ENCODE measurements at places on chromosomes 6 and 20.

- DNase-seq = no peak
Measured at GRCh38 chr6:114151064-114151690, 180.2 kb upstream of the HDAC2 start.

GRCh38 chr6:131663578-131664165, 26.6 kb downstream of the ENPP3 start:
- DNase-seq = no peak

DNA sequence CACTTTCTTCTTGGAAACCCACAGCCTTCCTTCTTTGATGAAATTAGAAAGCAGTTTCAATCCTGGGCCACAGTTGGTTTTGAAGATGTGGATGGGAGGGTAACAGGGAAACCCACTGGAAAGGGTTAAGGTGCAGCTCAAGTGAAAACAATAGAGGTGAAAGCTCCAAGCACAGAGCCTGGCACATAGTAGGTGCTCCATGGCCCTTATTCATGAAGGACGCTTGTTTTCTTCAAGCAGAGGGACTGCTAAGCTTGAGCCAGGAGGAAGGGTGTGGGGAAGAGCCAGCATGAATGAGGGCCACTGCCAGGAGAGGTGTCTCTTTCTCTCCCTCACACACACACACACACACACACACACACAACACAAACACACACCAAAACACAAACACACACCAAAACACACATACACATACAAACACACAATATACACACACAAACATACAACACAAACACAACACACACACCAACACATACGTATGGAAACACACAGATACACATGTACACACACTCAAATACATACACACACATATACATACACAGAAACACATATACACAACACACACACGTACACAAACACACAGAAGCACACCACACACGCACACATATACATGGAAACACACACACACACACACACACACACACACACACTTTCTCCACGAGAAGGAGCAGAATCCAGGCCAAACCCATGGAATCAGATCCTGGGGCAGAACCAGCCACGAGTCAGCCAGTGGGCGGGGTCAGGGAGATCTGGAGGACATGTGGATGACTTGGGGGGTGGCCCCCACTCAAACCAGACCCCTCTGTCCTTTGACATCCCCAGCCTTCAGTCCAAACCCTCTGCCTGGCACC, 23.7 kb upstream of the RBPJL start:
- DNase-seq = no peak

DNA sequence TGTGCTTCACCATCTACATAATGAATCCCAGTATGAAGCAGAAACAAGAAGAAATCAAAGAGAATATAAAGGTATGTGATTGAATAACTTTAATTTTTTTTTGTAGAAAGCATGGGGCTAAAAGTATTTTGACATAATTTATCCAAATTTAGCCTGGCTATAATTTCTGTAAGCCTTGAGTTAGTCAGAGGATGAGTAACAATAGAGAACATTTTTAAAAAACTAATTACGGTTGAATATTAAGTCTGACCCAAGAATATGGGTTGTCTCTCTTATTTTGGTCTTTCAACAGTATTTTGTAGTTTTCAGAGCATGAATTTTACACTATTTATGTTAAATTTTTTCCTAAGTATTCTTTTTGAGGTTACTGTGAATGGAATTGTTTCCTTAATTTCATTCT, 2.5 kb downstream of the GMNN start:
- DNase-seq = no peak

DNA sequence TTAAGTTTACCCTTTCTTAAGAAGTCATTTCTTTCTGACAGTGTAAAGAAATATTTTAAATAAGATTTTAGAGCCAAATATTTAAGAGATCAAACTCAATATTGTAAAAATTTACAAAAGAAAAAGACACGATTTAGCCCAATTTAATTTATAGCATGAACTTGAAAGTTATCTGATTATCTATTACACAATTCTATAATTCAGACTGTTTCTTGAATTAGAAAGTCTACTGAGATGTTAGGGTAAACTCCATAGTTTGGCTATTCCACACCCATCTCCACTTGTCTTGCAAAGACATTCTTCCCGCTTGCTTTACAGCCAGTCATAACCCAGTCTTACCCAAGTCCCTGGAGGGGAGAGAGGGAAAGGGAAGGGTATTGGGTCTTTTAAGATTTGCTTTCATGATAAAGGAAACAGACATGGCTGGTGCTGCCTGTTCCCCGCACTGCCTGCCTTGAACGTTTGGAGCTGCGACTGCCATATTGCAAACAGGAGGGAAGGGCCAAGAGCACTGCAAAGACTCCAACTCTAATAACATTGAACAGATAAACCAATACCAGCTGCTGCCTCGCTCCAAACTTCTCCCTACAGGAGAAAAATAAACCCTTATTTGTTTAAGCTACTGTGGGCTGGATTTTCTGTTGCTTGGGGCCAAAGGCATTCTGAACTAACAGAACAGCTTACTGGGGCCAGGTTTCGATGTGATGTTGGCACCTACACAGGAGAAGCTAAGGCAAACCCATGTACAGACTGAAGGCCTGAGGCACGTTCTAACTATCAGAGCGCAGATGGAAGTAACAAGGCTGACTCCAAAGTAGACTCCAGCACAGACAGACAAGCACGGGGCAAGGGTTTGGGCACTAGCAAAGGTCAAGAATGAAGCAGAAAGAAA, 552.3 kb upstream of the JARID2 start:
- DNase-seq = no peak

GRCh38 chr20:36155629-36155971, 1.1 kb downstream of the EPB41L1 start:
- DNase-seq = no peak

- no peak for DNase-seq
Measured at GRCh38 chr6:44253307-44254101, 3.8 kb downstream of the SLC35B2 start.

DNA sequence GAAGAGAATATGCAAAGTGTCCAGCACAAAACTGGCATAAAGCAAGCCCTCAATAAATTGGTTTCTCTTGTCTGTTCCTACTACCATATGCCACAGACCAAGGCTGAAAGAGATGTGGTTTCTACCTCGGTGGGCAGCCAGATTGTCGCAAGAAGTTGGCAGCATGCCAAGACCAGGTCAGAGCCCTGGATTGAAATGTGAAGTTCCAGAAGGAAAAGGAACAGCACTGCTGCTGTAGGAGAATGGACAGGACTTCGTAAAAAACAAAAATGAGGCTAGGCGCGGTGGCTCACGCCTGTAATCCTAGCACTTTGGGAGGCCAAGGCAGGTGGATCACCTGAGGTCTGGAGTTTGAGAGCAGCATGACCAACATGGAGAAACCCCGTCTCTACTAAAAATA, 22.1 kb downstream of the MRPL14 start:
- no peak for DNase-seq

DNA sequence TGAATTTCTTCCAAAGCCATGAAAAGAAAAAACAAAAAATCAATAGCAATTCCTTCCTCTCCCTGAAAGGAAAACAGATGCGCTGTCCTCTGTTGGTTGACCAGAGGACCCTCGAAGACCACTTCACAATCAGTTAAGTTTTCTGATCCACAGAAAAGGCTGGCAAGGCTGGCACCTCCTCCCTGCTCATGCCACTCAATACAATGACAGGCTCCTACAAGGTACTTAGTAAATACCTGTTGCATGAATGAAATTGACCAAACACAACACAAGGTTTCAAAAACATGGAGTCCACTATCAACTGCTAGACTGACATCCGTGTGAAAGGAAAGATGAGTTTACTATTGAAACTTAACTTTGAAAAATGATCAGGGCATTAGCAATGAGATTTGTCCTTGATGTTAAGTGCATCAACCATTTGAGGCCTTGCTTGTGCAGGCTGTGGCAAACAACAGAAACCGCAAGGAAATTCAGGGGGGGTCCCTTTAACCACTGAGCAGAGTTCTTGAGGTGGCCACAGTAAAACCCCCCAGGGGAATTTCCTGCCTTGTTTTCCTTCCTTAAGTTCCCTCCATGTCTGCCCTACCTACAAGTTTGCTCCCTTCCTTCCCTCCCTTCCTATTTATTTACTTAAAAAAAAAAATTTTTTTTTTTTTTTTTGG, 27.9 kb upstream of the RTF2 start:
- DNase-seq = no peak

DNA sequence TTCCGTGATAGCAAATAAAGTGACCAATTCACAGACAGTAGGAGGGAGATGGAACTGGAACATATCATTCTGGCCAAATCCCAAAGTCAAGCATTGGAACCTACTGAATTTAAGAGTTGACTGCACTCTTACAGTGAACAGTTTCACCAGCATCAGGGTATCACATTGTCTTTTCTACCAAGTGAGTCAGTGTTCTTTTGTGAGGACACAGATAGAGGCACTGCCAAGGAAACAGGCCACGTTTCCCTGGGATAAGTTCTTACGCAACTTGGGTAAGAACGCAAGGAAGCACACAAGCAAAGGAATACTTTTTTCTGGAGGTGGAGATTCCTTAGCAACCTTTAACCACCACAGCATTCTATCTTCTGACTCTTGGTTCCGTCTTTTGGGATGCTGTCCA, 28.6 kb upstream of the ENPP5 start:
- DNase-seq = no peak

DNA sequence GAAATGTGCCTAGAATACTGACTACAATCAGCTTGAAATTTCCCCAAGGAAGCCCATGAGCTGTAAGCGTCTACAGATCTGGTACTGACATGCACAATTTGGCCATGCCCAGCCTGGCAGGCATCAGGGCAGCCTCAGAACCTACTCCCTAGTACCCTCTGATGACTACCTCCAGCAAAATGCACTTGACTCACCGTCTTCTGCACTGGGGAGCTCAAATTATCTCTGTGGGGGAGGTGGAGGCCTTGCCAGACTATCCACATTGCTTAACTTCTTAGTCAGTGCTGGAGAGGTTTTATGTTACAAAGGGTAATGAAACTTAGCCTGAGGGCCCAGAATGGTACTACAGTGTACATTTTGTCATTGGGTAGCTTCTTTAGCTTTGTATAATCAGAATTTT, 126.0 kb upstream of the ADGRF1 start:
- peak; percentile 88 for DNase-seq

GRCh38 chr6:22717915-22718314, 148.5 kb downstream of the HDGFL1 start:
- no peak for DNase-seq

DNA sequence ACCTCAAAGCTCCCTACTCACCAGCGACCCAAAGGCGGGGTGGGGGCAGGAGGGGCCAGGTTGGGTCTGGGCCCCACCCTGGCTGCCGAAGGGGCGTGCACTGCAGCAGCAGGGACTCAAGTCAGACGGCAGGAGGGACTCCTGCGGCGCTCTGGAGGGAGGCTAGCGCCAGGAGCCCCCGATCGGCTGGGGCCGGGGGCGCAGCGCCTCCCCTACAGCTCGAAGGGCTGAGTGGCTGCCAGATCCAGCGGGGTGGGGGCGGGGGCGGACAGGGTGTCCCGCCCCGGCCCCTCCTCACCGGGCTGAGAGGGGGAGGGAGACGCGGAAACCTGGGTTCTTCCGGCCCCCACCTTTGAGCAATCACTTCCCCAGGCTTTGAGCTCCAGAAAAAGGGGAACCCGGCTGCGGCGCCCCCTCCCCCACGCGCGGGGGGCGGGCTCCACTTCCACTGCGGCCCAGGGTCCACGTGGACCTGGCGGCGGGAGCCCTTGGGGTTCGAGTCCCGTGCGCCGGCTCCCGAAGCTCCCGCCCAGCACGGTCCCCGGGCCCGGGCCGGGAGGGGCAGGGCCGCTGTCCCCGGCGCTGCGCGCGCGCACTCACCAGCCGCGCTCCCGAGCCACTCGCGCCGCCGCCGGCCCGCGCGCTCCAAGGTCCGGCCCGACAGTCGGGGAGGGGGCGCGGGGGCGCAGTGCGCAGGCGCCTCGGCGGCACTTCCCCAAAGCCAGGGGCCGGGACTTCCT, at the start of gene RGS19:
Gene RGS19, minus strand, starts transcription at position 246 of the 740 bp plus-strand sequence. CDS start 2,632 bp downstream, outside the sequence.
- no peak for DNase-seq

DNA sequence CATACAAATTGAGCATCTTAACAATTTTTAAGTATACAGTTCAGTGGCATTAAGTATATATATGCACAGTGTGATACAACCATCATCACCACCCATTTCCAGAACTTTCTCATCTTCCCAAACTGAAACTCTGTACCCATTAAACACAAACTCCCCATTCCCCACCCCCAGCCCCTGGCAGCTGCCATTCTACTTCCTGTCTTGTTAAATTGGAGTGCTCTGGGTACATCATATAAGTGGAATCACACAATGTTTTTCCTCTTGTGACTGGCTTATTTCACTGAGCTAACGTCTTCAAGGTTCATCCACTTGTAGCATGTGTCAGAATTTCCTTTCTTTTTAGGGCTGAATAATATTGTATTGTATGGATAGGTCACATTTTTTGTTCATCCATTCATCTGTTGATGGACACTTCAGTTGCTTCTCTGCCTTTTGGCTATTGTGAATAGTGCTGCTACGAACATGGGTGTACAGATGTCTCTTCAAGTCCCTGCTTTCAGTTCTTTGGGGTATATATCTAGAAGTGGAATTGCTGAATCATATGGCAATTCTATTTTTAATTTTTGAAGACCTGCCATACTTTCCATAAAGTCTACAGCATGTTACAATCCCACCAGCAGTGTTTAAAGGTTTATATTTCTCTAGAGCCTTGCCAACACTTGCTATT, 19.6 kb upstream of the RREB1 start:
- no peak for DNase-seq

DNA sequence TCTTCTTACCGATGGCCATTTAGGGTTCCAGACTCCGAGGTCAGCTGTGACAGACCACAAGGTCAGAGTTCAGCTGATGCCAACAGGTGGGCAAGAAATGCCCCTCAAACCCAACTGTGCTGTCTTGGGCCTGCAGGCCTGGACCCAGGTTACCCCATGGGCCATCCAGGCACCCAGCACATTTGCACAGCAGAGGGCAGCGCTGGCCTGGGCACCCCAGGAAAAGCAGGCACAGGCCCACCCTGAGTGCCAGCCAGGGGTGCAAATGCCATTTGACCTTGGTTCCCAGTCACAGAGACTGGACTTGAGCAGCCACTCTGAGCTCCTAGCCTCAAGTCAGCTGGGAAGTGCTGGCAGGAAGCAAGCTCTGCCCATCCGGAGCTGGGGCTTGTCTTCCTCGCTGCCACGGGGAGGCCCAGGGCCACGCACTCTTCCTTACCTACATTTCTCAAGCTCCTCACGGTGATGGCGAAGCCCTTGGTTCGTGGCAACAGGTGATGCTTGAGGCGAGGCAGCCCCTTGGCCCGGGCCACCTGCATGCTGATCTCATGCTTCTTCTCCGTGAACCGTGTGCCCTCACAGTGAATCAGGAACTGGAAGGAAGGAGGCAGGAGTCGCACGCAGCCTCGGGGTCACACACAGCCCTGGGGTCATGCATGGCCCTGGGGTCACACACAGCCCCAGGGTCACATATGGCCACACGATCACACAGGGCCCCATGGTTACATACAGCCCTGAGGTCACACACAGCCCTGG, 120.8 kb downstream of the AGPAT4 start:
- no peak for DNase-seq

DNA sequence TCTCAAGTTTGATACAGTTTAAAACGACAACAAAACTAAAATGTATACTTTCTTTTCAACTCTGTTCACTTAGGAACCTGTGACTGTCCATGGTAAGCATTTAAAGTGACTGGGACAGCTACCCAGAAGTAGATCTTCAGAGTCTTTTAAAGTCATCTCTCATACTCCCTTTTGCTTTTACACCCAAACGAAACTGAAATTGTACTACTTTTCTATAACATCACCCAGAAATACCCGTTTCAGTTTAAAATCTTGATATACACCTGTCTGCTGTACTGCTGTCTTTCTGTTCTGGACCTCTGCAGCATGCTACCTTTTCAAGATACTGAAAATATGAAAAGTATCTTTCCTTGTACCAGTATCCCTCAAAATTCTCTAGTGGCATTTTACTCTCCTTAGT, 170.4 kb upstream of the THEMIS start:
- no peak for DNase-seq
